ENCODE measurements at places on chromosomes 16 and 17.

- no peak for DNase-seq
These were observed 24.1 kb downstream of the HMOX2 start for GRCh38 chr16:4500272-4500671.

GRCh38 chr17:77566151-77566550 is 392.4 kb upstream of the TNRC6C start:
- DNase-seq = no peak

DNA sequence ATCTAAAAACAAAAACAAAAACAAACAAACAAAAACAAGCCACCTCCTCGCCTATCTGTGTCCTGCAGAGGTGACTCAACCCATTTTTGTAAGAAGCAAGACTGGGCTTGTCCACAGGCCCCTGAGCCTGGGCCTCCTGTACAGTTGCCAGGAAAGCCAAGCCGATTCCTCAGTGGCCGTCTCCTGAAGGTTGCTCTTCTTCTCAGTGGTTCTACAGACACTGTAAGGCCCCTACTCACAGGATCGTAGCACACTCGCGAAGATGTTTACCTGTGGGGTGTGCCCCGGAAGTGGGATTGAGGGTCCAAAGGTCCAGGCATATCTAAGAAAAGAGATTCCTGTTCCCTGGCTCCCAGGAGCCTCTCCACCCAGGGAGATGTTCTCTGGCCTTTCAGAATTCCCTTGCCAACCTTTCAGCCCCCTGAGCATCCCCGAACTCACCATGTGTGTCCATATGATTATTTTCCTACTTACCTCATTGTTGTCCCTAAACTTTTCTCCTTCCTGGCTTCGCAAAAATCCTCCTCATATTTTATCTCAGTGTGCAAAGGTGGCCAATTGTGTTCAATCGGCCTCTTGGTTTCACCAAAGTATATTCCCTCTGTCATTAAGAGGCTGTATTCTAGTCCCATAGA is 7.5 kb upstream of the CES3 start:
- no peak for DNase-seq

GRCh38 chr16:69190046-69190588 is 3.2 kb downstream of the SNTB2 start:
- DNase-seq = no peak

- no peak for DNase-seq
These were observed 48.9 kb downstream of the MRM1 start for GRCh38 chr17:36650096-36650775.

- no peak for DNase-seq
These were observed 41.6 kb upstream of the TNRC6C start for GRCh38 chr17:77916703-77917481.

GRCh38 chr17:15490634-15491261 is 23.3 kb upstream of the CDRT4 start:
- DNase-seq = no peak

GRCh38 chr17:45992904-45993303 is 6.1 kb upstream of the STH start:
- no peak for DNase-seq

- no peak for DNase-seq
These were observed 250.9 kb downstream of the TOX3 start for GRCh38 chr16:52296076-52296475.

DNA sequence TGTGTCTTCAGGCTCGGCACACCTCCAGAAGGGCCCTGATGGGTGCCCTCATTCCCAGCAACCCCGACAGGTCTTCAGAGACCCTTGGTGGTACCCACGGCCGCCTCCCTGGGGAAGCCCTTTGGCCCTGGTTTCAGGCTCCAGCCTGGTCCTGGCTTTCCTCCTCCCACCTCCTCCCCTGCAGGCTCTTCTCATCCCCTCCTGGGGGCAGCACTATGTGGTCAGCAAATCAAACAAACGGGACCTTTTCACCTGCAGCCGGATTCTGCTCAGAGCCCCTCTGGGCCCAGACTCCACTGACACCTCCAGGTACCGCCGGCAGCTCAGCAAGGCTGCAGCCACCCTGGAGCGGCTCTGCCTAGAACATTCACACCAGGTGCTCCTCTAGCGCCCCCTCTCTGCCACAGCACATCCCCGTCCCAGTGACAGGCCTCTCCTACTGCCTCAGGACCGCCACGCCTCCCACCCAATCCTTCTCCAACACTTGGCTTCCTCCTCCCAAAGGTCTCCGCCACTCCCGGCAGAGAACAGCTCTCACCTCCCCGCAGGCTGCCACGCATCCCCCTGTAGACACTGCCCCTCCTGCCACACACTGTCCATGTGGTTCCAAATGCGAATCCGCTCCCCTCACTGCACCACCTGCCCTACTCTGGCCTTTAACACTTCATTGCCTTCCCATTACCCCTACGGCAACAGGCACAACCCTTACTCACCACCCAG is 12.0 kb downstream of the CORO7 start:
- no peak for DNase-seq

DNA sequence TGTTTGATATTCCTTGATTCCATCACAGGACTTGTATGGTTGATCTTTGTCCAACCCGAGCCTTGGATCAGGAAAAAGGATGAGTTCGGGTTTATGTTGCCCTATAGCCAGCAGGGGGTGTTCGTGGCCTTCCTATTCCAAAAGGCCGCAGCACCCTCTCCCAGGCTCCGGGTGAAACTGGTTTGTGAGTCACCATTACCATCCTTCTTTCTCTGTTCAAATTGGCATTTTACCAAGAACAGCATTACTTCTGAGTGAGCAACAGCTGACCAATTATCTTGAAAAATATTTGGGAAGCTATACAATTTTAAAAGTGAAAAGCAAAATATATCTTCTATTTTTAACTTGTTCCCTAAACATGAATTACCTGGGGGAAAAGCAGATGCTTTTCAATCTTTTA is 24.3 kb upstream of the KRT20 start:
- DNase-seq = peak; percentile 24

GRCh38 chr17:9219631-9220397 is 198.5 kb downstream of the NTN1 start:
- no peak for DNase-seq

DNA sequence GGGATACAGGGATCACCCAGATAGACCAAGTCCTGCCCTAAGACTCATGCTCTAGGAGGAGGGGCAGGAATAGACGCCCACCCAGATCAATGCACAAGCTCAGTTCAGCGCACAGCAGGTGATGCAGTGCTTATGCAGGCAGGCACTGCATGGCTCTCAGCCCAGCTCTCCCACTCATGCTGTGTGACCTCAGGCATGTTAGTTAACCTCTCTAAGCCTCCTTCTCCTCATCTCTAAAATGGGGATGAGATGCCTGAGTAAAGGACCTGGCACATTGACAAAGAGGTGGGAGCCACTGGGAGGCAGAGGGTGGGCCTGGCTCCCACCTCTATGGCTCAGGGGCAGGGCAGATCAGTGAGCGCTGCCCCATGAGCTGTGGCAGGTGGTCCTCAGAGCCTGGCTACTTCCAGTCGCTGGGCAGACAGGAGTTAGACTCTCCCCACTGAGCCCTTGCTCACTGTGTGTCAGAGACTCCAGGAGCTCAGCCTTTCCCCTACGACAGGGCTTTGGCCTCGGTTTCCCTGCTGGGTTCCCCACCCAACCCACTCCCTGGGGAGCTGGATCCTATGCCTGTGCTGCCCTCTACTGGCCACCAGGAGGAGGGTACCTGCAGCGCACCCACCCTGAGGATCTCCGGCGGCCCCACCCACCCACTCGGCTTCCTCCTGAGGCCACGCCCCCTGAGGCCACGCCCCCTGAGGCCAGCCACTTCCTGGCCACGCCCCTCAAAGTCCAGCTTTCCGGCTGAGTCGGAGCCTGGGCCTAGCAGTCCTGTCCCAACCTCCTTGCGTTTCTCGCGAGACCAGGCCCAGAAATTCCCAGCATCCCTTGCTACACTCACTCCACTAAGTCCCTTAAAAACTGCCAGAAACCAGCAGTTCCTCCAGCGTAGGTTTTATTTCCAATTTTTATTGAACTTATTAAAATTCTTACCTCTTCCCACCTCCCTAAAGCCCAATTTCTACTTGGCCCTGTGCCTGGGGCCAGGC is 196.1 kb downstream of the GSG1L start:
- no peak for DNase-seq

GRCh38 chr17:38333635-38334295 is 10.0 kb downstream of the GPR179 start:
- no peak for DNase-seq

DNA sequence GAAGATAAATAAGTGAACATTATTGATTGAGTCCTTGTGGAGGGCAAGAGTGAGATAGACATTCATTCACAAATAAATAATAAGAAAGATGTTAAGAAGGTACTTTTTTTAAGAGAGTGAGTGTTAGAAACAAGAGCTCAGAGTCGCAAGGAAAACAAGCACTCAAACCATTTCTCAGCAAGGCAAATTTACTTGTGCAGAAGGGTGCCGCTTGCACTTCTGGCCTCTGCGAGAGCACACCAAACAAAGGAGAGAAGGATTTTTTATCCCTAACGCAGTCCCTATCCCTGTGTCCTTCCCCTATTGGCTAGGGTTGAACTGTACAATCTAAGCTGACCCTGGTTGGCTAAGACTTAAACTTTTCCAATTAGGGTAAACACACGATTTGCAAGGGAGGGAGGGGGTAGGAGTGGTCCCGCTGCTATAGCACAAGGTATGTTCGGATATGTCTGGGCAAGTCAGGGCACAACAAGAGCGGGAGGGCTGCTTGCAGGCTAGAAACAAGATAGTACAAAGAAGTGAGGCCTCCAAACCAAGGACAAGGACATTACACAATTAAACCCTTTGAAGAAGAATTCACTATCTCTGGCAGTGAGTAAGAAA is 156.2 kb downstream of the PPM1E start:
- DNase-seq = no peak

DNA sequence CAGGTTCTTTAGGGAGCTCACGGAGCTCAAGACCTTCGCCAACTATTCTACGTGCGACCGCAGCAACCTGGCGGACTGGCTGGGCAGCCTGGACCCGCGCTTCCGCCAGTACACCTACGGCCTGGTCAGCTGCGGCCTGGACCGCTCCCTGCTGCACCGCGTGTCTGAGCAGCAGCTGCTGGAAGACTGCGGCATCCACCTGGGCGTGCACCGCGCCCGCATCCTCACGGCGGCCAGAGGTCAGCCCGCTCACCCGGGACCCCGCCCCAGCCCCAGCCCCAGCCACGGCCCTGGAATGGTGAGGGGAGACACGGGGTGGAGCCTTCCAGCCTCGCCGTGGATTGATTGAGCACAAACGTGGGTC is 13.5 kb downstream of the SARM1 start:
- no peak for DNase-seq

GRCh38 chr16:19502395-19503131 is 19.3 kb downstream of the GDE1 start:
- peak; percentile 43 for DNase-seq

GRCh38 chr16:67170168-67170948 is at the start of gene NOL3:
TSS of gene NOL3 (plus strand) at chr16:67170538.
- no peak for DNase-seq

DNA sequence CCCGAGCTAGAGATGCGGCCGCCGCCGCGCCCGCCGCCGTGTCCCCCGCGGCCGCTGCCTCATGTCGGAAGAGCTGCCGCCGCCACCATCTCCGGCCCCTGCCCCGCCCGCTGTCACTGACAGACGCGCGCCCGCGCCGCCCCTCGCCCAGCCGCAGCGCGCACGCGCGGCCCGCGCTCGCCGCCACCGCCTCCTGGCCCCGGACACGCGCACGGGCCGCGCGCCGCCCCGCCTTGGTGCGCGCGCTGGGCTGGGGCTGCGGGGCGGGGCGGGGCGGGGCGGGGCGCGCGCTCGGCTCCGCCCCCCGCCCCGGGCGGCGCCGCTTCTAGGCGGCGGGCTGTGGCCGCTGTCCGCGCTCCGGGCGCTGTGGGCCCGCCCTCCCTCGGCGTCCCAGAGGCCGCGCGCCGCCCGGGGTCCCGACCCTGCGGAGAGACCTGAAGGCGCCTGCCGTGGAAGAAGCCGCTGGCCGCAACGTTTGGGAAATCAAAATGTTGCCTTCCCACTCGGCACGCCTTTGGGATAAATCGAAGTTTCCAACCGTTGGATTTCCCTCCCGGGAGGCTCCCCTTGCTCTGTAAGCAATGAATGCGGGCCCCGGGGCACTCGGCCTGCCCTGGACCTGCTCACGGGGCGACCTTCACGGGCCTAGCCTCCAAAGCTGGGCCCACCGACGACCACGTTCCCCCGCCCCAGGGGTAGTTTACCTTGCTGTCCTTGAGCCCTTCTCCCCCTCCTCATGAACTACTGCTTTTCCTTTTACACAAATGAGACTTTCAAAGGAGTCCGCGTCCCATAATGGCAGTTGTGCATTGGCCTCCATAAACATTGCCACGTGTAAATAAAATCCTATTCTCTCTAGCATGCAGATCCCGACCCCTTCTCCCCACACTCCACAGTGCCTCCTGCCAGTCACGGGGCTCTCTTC is at the start of gene ADCY9:
TSS of gene ADCY9 (minus strand) at position 118 of the 925 bp plus-strand sequence. CDS start 1,000 bp downstream, outside the sequence.
- peak; percentile 50 for DNase-seq

- no peak for DNase-seq
These were observed 846 bp downstream of the ITGB3 start for GRCh38 chr17:47254403-47254943.

All from stimulated activated CD8-positive, alpha-beta memory T cell treated with anti-CD3 and anti-CD28 coated beads, Interleukin-4, amount 100 ng/mL, for 4 hours (primary cell).